Lower leg skin (tissue), 4 donors: ENCODE measurements at places on chromosomes 7 and 10. TPM values are rescaled to one million over a fixed set of nuclear protein-coding genes. Genes with fewer than 3 reads are reported as not detected.

GRCh38 chr10:77887631-77888355, 38.8 kb downstream of the DLG5 start:
- DNase-seq, result no peak

DNA sequence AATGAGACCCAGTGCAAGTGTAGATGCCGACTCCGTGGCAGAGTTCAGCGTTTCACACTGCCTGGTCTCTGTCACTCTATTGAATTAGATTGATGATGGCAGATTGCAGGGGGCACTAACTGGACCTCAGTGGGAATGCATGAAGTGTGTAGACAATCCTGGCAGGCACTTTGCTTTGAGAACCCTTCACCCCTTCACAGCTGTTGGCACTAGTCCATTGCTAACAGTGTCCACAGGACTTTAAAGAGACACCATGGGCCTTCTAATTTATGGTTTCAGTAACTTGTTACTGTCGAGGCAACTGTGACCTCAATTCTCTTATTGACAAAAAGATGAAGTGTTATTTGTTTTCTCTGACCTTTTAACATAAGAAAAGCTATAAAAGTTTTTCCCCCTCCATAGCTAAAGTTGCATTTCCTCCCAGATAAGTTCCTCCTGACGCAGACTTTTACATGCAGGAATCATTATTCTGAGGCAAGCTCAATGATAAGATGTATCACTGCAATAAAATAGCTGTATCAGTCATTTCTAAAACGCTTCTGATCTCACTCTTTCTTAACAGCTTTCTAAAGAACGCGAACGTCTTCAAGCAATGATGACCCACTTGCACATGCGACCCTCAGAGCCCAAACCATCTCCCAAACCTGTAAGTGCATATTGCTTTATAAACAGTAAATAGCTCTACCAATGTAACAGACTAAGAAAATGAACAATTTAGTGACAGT, 238.9 kb downstream of the FOXP2 start:
- DNase-seq, result no peak

DNA sequence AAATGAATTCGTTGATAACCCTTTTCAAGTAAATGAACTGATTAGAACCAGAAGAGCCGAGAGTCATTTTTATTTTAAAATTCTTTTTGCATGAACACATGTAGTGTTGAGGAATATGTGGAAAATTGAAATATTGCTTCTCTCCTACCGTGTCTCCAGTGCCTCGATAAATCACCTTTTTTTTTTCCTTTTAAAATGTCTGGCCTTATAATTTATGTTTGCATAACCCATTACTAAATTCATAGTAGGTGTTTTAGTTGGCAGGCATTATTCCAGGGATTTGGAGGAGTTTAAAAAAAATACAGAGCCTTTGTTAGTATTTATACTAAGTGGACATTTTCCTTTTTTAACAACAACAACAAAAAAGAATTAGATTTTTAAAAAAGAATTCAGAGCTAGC, 115.6 kb downstream of the CUX1 start:
- no peak for DNase-seq

DNA sequence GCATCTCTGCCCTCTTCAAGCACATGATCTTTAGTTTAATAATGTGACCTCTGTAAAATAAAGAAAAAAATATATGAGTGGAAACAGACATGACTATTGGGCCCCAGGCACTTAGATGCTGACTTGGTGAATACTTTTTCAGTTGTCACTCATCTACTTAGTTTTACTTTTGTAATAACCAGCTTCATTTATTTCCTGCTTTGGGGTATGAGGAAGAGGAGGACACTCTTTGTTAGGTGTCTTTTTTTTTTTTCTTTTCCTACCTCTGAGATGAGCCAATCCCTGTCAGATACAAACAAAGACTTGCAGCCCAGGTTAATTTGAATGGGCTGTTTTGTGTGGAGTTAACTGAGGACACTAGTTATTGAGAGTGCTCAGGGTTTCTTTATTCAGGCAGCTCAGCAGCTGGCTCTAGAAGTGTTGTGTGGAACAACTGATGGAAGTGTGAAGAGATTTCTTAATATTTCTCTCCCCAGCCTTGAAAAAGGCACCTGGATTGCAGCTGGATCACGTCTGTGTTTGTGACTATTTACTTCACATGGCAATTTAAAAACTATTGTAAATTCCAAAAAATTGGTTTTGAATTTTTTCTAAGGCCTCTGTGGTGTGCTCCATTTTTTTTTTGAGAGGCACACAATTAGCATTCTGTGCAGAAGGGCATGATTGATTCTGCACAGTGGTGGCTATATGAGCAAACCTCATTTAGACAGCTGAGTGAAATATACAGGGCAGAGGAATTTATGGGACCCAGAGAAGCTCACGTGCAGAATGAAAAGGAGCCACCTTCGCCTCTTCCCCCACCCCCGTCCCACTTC, 333.8 kb downstream of the LRMDA start:
- no peak for DNase-seq

- DNase-seq, result no peak
These were observed 8.4 kb downstream of the TRIM4 start for GRCh38 chr7:99910976-99911375.

DNA sequence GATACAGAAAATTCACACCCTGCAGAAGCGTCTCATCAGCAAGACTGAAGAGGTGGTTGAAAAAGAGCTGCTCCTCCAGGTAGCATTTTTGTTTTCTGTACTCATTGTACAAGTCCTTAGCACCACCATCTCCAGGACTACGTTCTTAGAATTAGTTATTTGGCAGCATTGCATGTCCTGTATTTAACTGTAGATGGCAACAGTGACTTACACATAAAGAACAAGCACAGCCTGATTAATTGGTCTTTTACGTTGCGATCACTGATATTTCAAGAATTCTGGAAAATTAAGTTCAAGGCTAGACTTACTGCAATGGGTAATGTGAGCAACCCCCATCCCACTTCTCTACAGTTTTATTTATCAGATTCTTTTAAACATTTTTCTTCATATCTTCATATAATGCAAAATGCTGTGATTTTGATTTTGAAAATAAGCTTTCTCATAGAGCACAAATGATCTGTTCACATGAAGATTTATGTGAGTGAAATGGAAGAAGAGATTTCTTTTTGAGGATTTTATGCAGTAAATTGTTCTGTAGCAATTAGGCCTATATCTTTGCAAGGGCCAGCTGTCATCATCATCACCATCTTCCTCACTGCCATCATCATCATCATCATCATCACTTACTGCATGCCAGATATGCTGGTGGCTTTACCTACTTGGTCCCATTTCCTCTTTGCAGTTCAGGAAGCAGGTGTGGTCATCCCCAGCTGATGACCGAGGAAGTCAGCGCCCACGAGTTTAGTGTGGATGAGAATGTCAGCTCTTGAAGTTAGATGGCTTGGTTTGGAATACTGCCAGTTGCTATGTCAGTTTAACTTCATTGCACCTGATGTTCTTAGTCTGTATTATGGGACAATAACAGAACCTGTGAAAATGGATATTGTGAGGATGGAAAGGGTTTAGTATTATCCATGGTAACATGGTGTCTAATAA, 53.4 kb downstream of the CFAP58 start:
- no peak for DNase-seq

The MET gene
- total RNA-seq, result 24.7 TPM

GRCh38 chr10:63375859-63376258, 89.9 kb downstream of the JMJD1C start:
- no peak for DNase-seq

DNA sequence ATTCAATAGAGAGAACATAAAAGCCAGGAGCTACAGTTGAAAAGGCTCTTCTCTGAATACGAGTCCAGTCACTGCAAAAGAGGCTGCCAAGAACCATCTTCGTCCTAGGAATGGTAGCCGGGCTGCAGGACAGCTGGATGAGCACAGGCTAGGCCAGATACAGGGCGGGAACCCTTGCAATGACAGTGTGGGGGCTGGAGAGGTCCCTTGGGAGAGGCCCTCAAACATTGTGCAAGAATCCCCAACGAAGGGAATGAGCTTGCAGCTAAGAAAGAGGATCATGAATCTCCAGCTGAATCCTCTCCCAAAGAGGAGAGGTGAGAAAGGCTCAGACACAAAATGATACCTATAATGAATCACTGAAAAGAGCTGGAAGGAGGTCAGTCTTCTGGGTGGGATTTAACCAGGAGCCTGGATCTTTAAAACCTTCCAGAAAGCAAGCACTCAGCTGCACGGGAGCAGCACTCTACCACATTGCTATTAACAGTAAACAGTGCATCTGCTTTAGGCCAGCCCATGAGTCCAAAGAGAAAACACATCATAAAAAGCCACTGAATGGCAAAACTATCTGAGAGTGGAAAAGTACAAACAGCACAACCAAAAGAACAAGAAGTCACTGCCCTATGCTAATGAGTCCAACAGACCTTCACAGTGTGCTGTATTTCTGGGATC, 287.9 kb downstream of the TNS3 start:
- DNase-seq, result no peak

The ZNF467 gene
- 12.1 TPM for total RNA-seq

GRCh38 chr7:97680622-97681021, 51.3 kb upstream of the TAC1 start:
- no peak for DNase-seq
